ENCODE measurements at places on chromosomes 5 and 9.

DNA sequence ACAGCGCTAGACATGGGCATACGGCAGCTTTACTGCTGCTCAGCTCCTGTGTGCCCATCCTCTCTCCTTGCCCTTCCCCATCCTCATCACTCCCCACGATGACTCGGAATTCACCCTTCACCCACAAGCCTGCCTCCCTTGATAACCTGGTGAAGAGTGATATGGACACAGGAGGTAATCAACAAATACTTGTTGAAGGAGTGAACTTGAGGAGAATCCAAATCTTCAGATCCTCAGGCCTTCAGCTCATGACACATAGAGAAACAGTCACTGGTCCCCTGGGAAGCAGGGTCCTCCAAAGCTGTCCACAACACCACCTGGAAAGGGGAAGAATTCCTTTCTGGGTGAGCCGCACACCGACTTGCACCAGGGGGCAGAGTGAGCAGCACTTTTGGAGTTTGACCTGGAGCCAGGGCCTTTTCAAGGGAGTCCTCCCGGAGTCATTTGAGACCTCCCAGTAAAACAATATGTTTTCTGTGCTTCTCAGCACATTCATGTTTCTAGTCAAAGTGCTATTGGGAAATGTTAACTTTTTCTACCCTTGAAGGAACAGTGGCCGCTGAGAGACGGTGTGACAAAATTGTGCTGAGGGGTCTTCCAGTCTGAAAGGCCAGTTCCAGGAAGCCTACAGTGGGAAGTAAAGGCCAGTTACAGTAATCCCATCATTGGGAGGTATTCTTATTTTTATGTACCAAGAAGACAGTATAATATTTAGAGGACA is 332.3 kb downstream of the CWC27 start:
- DNase-seq, result no peak

GRCh38 chr5:54821445-54822323 is 163.7 kb downstream of the ESM1 start:
- DNase-seq, result no peak

DNA sequence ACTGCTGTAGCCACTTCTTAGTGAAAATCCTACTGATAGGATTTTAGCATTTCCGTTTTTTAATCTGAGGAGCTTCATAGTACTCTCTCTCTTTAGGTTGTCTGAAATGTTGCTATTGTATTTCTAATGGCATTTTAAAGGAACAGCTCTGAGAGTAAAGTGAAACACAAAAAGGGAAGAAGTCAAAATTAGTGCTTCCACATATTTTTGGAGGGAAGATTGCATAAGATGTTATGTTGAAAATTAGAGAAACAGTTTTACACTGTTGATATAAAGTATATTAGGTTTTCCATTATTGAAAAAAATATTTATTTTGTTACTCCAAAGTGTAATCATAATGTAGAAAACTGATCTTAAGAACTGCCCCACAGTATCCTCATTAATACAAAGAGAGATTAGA is 525.1 kb downstream of the TAF11L14 start:
- no peak for DNase-seq

GRCh38 chr5:180157866-180158265 is 51.1 kb downstream of the RASGEF1C start:
- no peak for DNase-seq

- DNase-seq, result no peak
Observed at GRCh38 chr9:98597236-98597771, 111.4 kb downstream of the GABBR2 start.

DNA sequence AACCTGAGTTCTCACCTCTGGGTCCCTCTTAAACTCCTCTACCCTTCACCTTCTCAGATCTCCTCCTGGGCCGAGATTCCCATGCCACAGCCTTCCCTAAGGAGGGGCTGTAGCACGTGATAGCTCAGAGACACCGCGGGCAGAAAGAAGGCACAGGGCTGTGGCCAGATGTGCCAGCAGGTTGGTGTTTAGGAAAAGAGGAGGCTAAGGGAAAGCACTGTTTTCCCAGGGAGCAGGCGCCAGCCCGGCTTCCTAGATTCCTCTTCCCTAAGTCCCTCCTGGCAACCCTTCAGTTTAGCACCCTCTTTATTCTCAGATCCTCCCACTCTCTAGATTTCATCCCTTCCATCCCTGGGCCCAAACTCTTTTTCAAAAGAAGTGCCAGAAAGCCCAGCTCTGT is 59.4 kb upstream of the CCNG1 start:
- DNase-seq, result no peak

DNA sequence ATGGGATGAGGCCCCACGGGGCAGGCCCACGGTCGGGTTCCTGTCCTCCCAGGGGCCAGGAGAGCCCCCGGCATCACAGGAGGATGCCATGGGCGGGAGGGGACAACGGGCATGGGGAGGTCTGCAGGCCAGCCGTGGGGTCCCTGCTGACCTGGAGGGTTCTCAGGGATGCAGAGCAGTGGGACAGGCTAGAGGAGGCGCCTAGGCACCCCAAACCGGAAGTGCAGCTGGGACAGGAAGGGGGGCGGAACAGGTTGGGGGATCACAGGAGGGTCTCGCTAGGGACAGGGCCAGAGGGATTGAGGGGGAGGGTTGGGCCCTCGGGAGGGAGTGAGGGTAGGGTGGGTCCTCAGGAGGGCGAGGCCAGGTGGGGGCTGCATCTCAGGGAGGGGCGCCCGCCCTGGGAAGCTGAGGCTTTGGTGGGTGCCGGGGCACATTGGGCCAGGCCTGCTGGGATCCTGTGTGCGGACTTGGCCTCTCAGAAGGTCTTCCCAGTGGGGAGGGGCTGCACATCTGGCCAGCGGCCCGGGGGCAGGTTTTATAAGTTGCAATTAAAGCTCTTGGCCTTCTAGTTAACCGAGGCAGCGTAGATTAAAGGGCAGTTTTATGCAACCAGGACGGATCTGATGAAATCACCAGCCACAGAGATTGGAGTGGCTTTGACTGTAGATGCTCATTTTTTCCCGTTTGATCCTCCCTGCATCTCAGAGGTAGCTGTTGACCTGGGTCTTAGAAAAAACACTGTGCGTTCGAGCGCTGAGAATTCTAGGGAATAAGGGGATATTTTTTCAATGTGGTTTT is 20.1 kb downstream of the NKD2 start:
- DNase-seq, result no peak

DNA sequence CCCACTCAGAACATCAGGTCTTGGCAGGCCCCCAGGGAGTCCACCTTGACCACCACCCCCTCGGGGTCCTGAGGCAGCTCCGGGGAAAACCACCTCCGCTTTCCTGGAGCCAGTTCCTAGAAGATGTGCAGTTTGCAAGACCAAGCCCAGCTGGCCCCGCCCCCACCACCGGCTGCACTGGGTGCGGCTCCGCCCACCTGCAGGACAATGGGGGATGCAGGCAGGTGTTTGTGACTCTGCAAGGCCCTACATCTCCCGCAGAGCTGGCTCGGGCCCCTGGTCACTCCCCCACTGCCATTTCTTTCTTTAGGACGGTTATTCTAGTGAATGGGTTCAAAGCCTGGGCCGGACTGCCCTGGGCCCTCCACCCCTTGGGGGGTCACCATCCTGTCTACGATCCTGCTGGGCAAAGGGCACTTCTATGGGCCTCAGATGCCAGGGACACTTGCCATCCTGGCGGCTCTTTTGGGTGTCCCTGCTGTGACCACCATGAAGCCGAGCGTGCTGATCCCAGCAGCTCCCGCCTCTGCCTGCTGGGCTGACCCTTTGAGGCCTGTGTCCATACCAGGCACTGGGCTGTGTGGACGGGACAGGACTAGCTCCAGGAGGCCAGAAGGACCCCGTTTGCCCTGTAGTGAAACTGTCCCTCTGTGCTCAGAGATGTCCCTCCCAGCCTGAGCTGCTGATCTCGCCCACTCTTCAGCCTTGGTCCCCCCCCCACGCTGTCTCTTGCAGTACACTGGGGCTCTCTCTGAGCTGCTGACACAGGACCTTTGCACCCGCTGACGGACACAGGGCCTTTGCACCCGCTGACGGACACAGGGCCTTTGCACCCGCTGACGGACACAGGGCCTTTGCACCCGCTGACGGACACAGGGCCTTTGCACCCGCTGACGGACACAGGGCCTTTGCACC is 5.9 kb upstream of the NACC2 start:
- DNase-seq, result no peak

- no peak for DNase-seq
Observed at GRCh38 chr9:4862506-4863250, 69.9 kb downstream of the RCL1 start.

DNA sequence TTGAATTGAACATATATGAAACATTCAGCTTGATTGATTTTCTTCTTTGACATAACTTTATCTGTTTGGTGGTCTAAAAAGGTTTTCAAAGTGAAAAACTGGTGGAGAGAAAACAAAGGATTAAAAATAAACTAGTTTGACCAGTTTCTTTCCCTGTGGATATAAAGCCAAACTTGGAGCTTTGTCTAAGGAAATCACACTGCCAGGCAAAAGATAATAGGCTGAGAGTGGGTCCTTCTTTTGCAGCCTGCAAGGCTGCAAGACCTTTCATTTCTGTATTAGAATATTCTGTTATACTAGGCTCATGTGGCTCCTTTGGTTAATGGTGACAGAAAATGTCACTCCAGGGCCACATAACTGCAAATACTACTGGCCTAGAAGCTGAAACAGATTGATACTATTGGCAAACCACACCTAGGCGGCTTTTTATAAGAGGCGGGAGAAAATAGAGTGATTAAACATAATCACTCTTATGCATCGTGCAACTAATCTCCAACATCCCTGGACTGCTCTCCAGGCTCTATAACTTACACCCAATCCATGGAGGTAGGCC is 129.1 kb upstream of the ZNF462 start:
- DNase-seq, result no peak

GRCh38 chr9:127965953-127966352 is 14.8 kb downstream of the EEIG1 start:
- no peak for DNase-seq

GRCh38 chr5:135886136-135886535 is 9.5 kb downstream of the IL9 start:
- DNase-seq, result no peak

DNA sequence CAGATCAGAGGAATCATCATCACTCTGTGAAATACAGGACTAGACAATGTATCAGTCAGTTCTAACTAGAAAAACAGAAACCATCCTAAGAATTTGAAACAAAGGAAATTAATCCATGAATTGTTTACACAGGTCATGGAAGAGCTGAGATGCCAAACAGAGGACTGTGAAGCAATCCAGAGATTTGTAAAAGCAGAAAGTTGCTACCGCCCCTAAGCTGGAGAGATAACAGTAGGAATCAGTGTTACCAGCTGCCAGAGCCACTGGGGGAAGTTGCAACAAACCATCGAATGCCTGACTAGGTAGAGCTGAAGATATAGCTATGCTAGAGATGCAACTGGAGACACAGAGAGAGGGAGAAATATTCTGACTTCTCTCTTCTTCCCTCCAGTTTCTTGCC is 10.4 kb upstream of the MIER3 start:
- DNase-seq, result no peak

GRCh38 chr5:159467666-159468065 is 137.4 kb upstream of the IL12B start:
- no peak for DNase-seq

DNA sequence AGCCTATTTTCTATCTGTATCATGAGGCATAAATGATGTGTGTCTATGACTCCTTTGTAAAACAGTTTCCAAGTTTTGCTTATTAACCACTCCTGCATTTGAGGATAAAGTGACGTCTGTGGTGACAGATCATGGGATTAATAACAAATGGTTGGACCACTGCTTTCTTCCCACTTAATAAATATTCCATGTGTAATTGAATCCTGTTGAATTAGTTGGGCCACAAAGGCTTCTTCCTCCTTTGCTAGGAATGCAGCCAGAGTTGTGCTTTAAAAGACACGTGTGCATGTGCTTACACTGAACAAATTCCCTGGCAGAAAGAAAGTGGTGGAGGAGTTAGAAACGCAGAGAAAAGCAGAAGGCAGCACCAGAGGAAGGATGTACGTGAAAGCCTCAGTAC is 150.2 kb downstream of the ACTBL2 start:
- no peak for DNase-seq

GRCh38 chr9:127013597-127013996 is 99.0 kb downstream of the RALGPS1 start:
- DNase-seq, result no peak

GRCh38 chr9:7341571-7341970 is 458.0 kb downstream of the DMAC1 start:
- DNase-seq, result no peak

DNA sequence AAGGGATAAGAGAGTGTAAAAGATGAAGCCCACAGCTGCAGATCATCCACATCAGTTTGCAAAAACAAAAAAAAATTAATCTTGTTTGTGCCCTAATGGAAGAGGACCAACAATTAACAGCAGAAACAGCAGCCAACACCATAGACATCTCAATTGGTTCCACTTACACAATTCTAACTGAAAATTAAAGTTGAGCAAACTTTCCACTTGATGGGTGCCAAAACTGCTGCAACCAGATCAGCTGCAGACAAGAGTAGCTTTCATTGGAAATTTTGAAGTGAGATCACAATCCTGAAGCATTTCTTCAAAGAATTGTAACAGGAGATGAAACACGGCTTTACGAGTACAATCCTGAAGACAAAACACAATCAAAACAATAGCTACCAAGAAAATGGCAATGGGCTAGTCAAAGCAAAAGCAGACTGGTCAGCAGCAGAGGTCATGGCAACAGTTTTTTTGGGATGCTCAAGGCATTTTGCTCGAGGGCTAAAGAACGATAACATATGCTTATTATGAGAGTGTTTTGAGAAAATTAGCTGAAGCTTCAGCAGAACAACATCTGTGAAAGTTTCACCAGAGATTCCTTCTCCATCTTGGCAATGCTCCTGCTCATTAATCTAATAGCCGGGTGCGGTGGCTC is 4.1 kb upstream of the RBM27 start:
- no peak for DNase-seq

GRCh38 chr9:129282272-129282671 is 104.2 kb upstream of the IER5L start:
- no peak for DNase-seq

GRCh38 chr5:132224716-132225115 is 2.9 kb downstream of the P4HA2 start:
- DNase-seq, result no peak

DNA sequence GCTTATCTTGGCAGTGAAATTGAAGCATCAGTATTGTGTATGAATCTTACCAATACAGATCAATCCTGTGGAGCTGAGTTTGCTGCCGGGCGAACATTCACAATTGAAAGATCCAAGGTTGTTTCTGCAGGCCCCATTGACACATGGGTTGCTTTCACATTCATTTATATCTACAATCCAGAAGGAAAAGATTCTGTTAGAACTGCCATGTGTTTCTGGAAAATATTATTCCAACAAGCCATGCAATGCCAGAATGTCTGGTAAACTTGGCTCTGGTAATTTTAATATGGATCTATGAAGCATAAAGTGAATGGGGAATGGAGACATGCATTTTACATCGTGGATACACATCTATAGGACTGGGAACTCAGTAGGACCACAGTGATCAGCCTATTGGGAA is 180.8 kb downstream of the FBN2 start:
- DNase-seq, result no peak

- no peak for DNase-seq
Observed at GRCh38 chr9:4939118-4939561, 45.9 kb upstream of the JAK2 start.

- no peak for DNase-seq
Observed at GRCh38 chr5:143147902-143148301, 255.6 kb downstream of the NR3C1 start.
